ENCODE measurements at places on chromosomes 11 and 22.

- DNase-seq, result no peak
These were observed 226.3 kb downstream of the OPCML start for GRCh38 chr11:133306019-133306418.

- DNase-seq, result no peak
These were observed 11.2 kb upstream of the PAX6 start for GRCh38 chr11:31822175-31822926.

GRCh38 chr11:18248561-18248960 lies at the start of gene SAA2:
SAA2 (minus strand) TSS chr11:18248668; CDS start chr11:18248011, 657 bp downstream.
- DNase-seq, result no peak

DNA sequence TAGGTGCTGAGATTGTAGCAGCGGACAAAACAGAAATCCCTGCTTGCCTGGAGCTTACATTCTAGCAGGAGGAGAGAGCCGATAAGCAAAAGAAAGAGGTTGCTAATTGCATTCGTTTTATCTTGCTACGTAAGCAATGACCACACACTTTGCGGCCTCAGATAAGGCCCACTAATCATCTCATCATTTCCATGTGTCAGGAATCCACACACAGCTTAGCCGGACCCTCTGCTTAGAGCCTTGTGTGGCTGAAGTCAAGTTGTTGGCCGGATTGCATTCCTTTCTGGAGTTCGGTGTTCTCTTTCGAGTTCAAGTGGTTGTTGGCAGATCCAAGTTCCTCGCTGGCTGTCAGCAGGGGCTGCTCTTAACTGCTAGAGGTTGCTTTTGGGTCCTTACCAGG lies 101.6 kb downstream of the CHST1 start:
- no peak for DNase-seq

DNA sequence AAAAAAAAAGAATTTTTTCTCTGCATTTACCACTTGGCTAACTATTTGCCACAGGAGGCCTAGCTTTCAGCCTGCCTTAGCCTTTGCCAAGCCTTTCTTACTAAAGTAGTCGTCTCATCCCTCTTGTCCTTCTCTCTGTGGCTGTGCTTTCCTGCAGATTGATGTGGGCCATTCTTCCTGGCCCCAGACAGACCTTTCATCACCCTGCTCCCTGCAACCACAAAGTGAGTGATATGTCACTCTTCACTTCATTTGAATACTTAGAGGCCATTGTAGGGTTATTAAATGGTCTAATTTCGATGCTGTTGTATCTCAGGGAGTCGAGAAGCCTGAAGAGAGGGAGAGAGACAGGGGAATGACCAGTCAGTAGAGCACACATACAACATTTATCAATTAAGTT lies 37.6 kb downstream of the ART5 start:
- no peak for DNase-seq

DNA sequence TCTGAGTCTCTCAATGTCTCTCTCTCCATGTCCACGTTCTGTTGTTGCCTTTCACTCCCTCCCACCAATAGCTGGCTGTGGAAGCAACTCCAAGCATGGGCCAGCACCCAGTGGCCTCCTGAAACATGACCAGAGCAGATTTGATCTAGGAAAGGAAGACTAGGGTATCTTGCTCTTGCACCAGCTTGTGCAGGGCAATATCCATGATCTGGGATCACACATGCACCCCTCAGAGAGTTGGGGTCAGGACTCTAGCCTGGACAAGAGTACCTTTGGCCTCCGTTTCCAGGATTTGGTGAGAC lies 34.5 kb upstream of the RIC3 start:
- no peak for DNase-seq

DNA sequence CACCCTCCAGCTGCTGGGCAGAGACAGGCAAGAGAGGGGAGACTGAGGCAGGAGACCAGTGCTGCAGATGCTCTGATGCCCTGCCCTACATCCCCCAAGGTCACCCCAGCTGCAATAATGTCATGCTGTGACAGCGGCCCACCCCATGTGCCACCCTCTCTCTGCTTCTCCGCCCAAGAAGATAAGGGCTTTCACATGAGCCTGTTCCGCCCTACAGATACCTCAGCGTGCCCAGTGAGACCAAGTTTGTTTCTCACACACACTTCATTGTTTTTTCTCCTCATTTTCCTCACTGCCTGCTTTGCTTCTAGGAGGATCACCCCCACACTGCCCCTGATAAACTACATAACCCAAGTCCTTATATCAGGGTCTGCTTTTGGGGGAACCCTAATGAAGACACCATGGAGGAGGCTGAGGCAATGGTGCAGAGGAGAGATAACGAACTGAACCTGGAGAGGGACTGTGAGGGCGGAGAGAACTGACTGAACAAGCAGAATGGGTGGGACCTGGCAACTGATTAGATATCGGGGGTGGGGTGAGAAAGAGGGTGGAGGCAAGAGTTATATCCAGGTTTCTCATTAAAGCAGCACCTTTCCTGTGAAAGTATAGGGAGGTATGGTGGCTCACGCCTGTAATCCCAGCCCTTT lies 37.5 kb upstream of the TSKU start:
- no peak for DNase-seq

- DNase-seq, result no peak
These were observed 48.8 kb downstream of the SMCO4 start for GRCh38 chr11:93494357-93494756.

DNA sequence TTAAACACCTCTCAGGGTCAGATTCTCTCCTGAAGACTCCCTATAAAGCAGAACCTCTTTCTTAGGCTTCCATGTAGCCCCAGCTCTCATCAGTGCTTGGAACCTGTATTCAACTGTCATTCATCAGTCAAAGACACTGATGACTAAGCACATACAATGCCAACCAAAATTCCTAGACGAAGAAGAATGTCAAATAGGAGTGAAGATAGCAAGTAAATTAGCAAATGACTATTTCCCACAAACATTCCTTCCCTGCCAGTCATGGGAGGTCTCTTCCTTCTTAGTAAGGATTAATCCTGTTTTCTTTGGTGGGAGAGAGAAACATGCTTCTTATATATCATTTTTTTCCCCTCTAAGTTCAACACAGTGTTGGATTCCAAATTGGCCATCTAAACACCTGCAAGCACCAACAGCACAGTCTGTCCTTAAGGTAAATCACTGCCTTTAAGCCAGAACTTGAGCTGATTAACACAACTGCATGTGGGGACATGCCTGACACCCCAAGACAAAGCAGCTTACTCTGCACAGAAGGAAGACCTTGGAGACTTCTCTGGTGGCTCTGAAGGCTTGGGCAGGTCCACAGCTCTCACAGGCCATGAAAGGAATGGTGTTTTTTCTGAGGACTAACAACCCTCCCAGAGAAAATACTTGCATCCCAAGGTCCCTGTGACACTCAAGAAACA lies 47.5 kb upstream of the ME3 start:
- no peak for DNase-seq

DNA sequence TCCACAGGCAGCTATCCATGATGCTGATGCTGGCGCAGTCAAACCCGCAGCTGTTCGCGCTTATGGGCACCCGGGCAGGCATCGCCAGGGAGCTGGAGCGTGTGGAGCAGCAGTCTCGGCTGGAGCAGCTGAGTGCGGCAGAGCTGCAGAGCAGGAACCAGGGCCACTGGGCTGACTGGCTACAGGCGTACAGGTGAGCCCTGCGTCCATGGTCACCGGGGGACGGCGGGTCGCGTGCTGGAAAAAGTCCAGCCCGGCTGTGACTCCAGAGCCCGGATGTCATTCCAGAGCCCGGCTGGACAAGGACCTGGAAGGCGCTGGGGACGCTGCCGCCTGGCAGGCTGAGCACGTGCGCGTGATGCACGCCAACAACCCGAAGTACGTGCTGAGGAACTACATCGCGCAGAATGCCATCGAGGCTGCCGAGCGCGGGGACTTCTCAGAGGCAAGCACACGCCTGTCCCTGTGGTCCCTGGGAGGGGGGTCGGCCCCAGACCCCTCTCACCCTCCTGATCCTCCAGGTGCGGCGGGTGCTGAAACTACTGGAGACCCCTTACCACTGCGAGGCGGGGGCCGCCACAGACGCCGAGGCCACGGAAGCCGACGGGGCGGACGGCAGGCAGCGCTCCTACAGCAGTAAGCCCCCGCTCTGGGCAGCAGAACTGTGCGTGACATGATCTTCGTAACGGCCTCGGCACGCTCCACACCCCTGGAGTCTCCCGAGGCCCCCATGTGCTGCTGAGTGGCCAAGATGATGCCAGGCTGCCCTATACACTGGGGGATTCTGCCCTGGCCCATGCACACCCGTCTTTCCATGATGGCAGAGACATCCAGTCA lies 16.1 kb downstream of the SELENOO start:
- no peak for DNase-seq

- no peak for DNase-seq
These were observed 20.4 kb downstream of the RTN4R start for GRCh38 chr22:20247608-20248171.

GRCh38 chr22:38984224-38984623 lies 2.1 kb downstream of the APOBEC3B start:
- DNase-seq, result no peak

DNA sequence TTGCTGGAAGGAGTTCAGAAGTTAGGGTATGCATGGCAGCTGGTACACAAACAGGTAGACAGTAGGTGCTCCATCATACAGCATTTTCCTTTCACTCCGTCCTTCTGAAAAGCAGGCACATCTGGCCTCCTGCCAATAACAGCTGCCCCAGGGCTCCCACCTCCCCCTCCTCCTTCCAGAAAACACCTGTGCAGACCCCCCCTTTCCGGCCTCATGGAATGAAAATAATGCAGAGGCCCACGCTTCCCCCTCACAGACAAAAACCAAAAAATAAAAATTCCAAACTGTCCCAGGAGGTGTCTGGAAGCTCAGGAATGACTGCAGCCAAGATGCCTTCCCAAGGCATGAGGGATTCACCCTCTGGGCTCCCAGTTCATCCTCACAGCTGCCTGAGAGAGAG lies 185.5 kb downstream of the MN1 start:
- no peak for DNase-seq

- no peak for DNase-seq
These were observed 12.1 kb downstream of the FAM118A start for GRCh38 chr22:45321827-45322226.

DNA sequence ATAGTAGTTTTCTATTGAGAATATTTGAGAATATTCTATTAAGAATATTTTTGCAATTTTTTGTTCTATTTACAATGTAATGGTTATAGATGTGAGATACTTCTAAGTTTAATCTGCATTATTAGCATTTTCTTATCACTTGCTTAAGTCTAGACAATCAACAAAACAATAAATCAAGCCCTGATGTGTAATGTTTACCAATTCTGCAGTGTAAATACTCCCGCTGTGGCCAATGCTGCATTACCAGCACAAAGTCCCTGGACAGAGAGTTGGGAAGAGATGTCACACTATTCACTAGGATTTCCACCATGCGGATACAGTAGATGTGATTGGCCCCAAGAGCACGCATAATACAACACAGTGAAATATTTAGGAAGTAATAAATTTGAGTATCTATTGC lies 47.6 kb upstream of the GCAT start:
- no peak for DNase-seq

DNA sequence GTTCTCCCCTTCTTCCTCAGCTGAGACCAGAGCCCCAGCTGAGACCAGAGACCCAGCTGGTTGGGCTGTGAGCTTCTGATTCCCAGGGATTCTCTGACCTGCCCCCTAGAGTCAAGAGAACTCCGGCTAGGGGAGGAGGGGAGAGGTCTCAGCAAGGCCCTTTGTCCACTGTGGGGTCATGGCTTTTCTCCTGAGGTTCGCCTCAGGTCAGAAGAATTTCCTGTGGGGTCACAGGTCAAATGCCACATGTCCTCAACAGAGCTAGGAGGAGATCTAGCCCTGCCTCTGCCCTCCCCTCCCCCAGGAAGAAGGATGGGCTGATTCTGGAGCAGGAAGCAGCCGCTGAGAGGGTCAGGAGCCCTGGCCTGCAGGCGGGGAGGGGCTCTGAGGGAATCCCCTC lies 23.7 kb downstream of the HTR3A start:
- no peak for DNase-seq

- no peak for DNase-seq
These were observed 60.1 kb upstream of the MPEG1 start for GRCh38 chr11:59272771-59273372.

DNA sequence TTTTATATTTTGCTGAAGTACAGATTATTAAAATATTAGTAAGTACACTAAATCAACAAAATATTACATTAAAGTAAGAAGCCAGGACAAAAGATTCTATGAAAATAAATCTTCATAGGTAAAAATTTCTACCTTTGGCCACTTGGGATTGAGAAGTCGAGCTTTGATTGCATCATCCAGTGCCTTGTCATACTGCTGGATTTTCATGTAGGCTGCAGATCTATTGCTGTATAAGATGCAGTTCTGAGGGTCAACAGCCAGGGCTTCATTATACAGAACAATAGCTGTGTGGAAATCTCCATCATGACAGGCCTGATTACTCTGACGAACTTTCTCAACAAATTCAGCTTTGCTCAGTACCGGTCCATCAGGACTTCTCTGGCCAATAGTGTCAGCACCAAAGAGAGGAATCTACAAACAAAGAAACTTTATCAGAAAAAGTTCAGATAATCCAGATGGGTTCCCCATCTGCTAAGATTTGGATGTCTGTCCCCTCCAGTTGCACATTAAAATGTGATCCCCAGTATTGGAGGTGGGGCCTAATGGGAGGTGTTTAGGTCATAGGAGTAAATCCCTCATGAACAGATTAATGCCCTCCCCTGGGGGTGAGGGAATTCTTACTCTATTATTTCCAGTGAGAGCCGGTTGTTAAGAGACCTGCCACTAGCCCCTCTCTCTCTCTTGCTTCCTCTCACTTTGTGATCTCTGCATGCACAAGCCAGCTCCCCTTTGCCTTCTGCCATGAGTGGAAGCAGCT lies 50.0 kb downstream of the TTC28 start:
- DNase-seq, result no peak

- no peak for DNase-seq
These were observed 22.4 kb downstream of the MUC5AC start for GRCh38 chr11:1180171-1180570.

DNA sequence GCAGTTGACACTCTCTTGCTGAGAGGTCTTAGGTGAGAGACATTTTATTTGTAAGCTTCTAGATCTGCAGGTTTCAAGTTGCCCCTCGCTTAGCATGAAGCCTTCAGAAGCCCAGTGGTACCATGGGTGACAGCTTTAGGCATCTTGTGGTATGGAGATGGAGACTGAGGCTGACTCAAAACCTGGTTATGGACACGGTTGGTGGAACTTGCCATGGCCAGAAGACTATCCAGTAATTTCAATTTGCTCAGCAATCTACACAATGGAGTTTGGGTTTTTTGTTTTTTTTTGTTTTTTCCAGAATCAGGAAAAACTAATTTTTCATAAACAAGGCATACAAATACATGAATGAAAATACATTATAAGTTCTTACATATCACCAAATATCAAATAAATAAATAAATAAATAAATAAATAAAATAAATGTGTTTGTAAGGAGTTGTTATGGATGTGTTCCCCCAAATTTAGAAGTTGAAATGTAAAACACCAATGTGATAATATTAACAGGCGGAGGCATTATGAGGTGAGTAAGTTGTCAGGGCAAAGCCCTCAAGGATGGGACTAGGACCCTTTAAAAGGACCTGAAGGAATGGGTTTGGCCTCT lies 22.6 kb downstream of the ETS1 start:
- DNase-seq, result no peak

Measured in activated T-cell treated with anti-CD3 and anti-CD28 coated beads for 4 hours (primary cell).